Endothelial cell (in vitro differentiated cells): ENCODE measurements at places on chromosomes 16 and 17. TPM values are rescaled to one million over a fixed set of nuclear protein-coding genes. Genes with fewer than 3 reads are reported as not detected.

FKBP10 gene
- total RNA-seq: 167 TPM

KRTAP2-3 gene
- total RNA-seq: not detected

GRCh38 chr16:81457326-81458133, 12.9 kb downstream of the CMIP start:
- H3K4me3 ChIP-seq: peak overlapping the region; percentile 42
- no peak for DNase-seq
- H3K36me3 ChIP-seq: peaks cover 28% of the 10 kb centered on the region
- H3K27ac ChIP-seq: peak overlapping the region; percentile 3
- H3K4me1 ChIP-seq: peaks cover 60% of the 10 kb centered on the region

- no peaks in the 10 kb centered on the region for H3K27me3 ChIP-seq
- no peak overlapping the region for H3K4me3 ChIP-seq
- no peaks in the 10 kb centered on the region for H3K36me3 ChIP-seq
These were observed 229.0 kb downstream of the FTO start for GRCh38 chr16:53932975-53933374.

GRCh38 chr17:43813386-43813785, 19.6 kb downstream of the MPP3 start:
- H3K4me3 ChIP-seq: no peak overlapping the region
- H3K27me3 ChIP-seq: peaks cover 2% of the 10 kb centered on the region
- H3K36me3 ChIP-seq: peaks cover 6% of the 10 kb centered on the region
- no peak overlapping the region for H3K27ac ChIP-seq
- no peak for DNase-seq

- no peak overlapping the region for H3K4me3 ChIP-seq
- peaks cover 4% of the 10 kb centered on the region for H3K27me3 ChIP-seq
- DNase-seq: no peak
- H3K36me3 ChIP-seq: peaks cover 46% of the 10 kb centered on the region
These were observed 90.1 kb downstream of the CLEC16A start for GRCh38 chr16:11034481-11034931.

- no peak overlapping the region for H3K4me3 ChIP-seq
- no peaks in the 10 kb centered on the region for H3K36me3 ChIP-seq
- H3K27me3 ChIP-seq: peaks cover 9% of the 10 kb centered on the region
- DNase-seq: no peak
These were observed 185.6 kb upstream of the TNRC6C start for GRCh38 chr17:77772899-77773358.

- no peak for DNase-seq
- peaks cover 4% of the 10 kb centered on the region for H3K36me3 ChIP-seq
- H3K4me3 ChIP-seq: peak overlapping the region; percentile 5
- H3K27me3 ChIP-seq: peaks cover 17% of the 10 kb centered on the region
- peak overlapping the region; percentile 20 for H3K27ac ChIP-seq
- peaks cover 9% of the 10 kb centered on the region for H3K4me1 ChIP-seq
These were observed 1.5 kb downstream of the ABCC3 start for GRCh38 chr17:50635982-50636803.

- no peak for DNase-seq
- no peaks in the 10 kb centered on the region for H3K4me1 ChIP-seq
- H3K27me3 ChIP-seq: no peaks in the 10 kb centered on the region
- H3K4me3 ChIP-seq: no peak overlapping the region
- no peak overlapping the region for H3K27ac ChIP-seq
These were observed 121.2 kb upstream of the RCVRN start for GRCh38 chr17:10025976-10026901.
